ENCODE measurements at places on chromosomes 7 and 10. TPM values are rescaled to one million over a fixed set of nuclear protein-coding genes. Genes with fewer than 3 reads are reported as not detected.

- DNase-seq, result no peak
Measured at GRCh38 chr10:24793648-24794379, 70.1 kb upstream of the ARHGAP21 start.

DNA sequence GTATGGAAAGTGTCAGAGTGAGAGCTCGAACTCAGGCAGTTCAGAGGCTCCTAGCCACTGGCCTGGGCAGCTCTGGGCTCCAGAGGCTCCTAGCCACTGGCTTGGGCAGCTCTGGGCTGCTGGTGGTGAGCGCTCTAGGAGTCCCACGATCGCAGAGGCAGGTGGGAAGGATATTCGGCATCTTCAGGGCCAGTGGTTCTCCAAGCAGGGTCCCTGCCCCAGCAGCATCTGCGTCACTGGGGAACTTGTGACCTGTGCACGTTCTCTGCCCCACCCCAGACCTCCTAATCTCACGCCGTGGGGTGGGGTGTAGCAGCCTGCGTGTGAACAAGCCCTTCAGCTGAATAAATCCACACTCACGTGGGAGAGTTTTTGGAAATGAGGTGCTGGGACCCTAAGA is 25.2 kb upstream of the BTBD16 start:
- no peak for DNase-seq

DNA sequence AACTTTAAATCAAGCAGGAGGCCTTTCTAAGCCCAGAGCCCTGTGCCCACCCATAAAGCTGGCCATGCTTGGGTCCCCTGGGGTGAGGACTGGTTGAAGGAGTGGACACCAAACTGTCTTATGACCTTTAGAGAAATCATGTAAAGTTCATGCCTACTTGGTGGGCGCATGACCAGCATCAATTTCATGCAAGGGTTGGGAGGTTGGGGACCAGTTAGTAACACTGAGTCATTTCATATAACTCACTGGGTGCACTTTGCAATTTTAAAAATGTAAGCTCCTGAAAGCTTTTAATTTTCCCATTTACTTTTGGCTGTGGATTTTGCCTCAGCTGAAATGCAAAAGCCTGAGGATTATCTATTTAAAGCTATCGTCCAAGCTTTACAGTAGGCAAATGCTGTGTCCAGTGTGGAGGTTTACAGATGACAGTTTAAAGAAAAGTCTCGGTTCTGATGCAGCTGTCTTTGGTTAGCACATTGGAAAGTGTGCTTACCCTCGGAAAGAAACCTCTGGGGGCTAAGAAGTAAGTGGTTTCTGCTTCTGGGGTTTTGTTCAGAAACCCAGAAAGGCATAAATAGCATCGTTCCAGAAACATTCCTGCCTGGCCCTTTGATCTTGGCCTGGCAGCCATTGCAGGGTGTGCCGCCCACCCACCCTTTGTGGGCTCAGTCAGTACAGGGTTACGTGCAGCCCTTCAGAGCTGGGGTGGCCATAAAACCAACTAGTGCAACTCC is 48.8 kb upstream of the CHST15 start:
- no peak for DNase-seq

GRCh38 chr10:22437620-22438588 is 92.6 kb downstream of the SPAG6 start:
- DNase-seq, result no peak

- DNase-seq, result no peak
Measured at GRCh38 chr10:77177161-77177560, 460.4 kb downstream of the KCNMA1 start.

- no peak for DNase-seq
Measured at GRCh38 chr7:96359876-96360275, 38.0 kb upstream of the SLC25A13 start.

- DNase-seq, result no peak
Measured at GRCh38 chr10:69643779-69644657, 14.0 kb downstream of the FAM241B start.

GRCh38 chr7:71345117-71345884 is 213.4 kb downstream of the GALNT17 start:
- no peak for DNase-seq

DNA sequence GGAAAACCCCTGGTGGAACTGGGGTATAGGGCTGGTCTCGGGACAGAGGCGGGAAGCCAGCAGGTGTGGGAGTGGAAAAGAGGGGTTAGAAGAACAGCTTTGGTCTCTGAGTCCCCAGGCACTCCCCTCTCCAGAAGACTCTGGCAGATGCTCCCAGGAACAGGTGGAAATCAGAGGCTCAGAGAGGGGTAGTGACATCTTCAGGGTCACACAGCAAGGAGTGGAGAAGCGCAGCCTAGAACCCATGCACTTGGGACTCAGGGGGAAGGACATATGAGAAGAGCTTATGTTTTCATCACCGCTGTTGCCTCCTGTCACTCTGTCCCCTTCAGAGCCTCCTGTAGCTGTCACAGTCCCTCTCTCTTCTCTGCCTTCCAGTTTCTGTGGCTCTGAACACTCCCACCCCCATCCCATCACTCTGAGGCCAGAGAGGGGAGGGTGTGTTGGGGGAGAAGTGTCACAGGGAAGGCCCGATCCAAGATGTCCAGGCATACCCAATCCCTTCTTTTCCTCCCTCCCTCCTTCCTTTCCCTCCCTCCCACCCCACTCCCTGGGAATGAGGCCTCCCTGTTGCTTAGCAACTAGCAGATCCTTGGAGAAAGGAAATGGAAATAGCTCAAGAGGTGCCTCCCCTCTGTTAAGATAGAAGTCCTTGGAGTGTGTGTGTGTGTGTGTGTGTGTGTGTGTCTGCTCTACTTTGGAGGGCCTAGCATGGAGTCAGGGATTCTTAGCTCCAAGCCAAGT is 32.0 kb downstream of the SRRM3 start:
- no peak for DNase-seq

GRCh38 chr7:42082144-42082543 is 154.9 kb downstream of the GLI3 start:
- no peak for DNase-seq

The ZP3 gene
- not detected for total RNA-seq

The CRTAC1 gene
- 0.91 TPM for total RNA-seq

The GRID1 gene
- 2.8 TPM for total RNA-seq

The CADPS2 gene
- total RNA-seq, result 29.0 TPM

The NMT2 gene
- 11.9 TPM for total RNA-seq
